Lung (tissue), 17 donors: ENCODE measurements at places on chromosomes 1 and 21. TPM values are rescaled to one million over a fixed set of nuclear protein-coding genes. Genes with fewer than 3 reads are reported as not detected.

GRCh38 chr1:110523011-110523410, 4.0 kb upstream of the KCNA10 start:
- no peaks in the 10 kb centered on the region for H3K36me3 ChIP-seq
- no peaks in the 10 kb centered on the region for H3K27me3 ChIP-seq
- no peak overlapping the region for H3K4me3 ChIP-seq
- no peaks in the 10 kb centered on the region for H3K4me1 ChIP-seq
- DNase-seq: no peak
- H3K27ac ChIP-seq: no peak overlapping the region

DNA sequence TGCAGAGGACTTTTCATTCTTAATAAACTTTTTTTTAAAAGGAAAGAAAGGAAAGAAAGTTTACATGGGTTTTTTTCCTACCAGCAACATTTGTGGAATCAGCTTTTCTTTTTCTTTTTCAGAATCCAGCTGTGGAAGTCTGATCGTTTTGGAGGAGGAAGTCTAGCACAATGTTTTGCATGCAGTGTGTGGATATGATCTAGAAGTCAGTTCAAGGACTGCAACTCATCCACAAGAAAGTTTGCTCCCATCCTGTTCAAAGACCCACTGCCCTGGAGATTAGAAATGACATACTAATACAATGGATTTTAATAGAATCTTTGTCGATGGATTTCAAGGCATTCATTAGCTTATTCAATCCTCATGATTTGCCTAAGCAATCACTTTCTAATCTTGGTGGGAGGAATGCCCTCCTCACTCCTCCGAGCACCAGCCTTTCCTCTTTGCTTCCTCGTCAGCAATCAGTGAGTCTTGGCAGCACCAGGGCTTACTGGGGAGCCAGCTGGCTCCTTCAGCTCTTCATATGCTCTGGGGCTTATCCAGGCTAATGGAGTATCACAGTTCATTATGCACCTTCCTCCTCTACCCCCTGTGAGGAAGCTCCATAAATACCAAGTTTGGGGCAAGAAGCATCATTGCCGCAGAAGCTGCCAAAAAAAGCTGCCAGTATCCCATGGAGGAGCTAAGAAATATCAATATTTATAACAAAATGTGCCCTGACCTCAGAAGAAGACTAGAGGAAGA, 392.3 kb upstream of the PKN2 start:
- H3K27me3 ChIP-seq: no peaks in the 10 kb centered on the region
- no peaks in the 10 kb centered on the region for H3K4me1 ChIP-seq
- no peaks in the 10 kb centered on the region for H3K36me3 ChIP-seq
- no peak overlapping the region for H3K27ac ChIP-seq
- DNase-seq: peak; percentile 74

GRCh38 chr1:117166076-117166475, 44.5 kb upstream of the TRIM45 start:
- H3K4me3 ChIP-seq: no peak overlapping the region
- no peak overlapping the region for H3K27ac ChIP-seq
- H3K36me3 ChIP-seq: no peaks in the 10 kb centered on the region
- H3K27me3 ChIP-seq: no peaks in the 10 kb centered on the region
- peak; percentile 33 for DNase-seq

DNA sequence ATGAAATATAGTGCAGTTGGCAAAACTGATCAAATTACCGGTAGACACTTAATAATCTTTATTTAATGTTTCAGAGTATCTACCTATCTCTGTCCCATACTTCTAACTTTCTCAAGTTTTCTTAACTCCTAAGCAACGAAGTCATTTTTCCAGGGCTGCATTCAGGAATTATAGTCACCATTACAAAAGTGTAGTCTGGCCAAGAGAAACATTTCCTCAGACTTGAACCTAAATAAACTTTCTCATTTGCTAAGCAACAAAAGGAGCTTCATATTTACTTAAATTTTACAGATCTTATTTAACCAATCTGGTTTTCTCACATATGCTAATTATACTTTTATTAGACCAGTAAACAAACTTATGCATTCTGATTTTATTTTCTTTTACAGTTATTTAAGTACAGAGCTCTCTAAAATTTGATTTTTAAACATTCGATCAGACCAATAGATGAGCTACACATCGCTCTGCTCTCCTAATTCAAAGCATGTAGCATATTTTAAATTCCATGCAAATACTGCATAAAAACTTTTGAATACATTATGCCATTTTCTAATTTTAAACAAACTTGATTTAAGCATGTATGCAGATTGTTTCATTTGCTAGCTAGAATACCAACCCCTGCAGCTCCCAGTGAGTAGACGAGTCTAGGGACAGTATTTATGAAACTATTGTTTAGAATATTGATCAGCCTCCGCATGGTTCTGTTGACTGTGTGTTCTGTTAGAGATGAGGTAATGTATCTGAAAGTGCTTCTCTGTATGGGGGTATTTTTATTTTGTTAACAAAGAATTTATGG, 201.4 kb downstream of the CHRM3 start:
- no peaks in the 10 kb centered on the region for H3K4me1 ChIP-seq
- no peak overlapping the region for H3K27ac ChIP-seq
- DNase-seq: peak; percentile 27
- H3K4me3 ChIP-seq: no peak overlapping the region
- H3K36me3 ChIP-seq: no peaks in the 10 kb centered on the region

DNA sequence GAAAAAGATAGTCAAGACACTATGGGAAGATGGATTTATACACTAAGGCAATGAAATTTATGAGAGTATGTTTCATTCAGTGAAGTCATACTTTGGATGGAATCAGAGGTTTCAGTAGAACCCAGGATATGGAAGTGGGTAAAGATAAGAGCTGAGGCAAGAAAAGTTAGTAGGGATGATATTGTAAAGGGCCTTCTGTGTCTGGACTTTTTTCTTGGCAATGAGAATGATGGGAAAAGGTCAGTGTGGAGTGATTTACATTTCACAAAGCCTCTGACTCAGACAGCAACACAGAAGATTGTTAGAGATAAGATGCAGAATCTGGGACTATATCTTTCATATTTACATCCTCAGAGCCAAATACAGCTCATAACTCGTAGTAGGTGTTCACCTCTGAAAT, 32.1 kb downstream of the SH3BGR start:
- no peak for DNase-seq
- no peak overlapping the region for H3K4me3 ChIP-seq
- H3K27me3 ChIP-seq: no peaks in the 10 kb centered on the region
- no peak overlapping the region for H3K27ac ChIP-seq
- H3K36me3 ChIP-seq: no peaks in the 10 kb centered on the region
- no peaks in the 10 kb centered on the region for H3K4me1 ChIP-seq

GRCh38 chr1:48943826-48944225, 167.1 kb upstream of the BEND5 start:
- DNase-seq: no peak
- no peak overlapping the region for H3K4me3 ChIP-seq
- H3K36me3 ChIP-seq: no peaks in the 10 kb centered on the region

GRCh38 chr1:167713330-167714081, 8.3 kb upstream of the MPZL1 start:
- no peaks in the 10 kb centered on the region for H3K27me3 ChIP-seq
- no peaks in the 10 kb centered on the region for H3K36me3 ChIP-seq
- peak; percentile 34 for DNase-seq
- H3K4me1 ChIP-seq: no peaks in the 10 kb centered on the region
- peak overlapping the region; percentile 88 for H3K27ac ChIP-seq
- H3K4me3 ChIP-seq: peak overlapping the region; percentile 26

- no peak for DNase-seq
- H3K36me3 ChIP-seq: no peaks in the 10 kb centered on the region
- H3K27me3 ChIP-seq: no peaks in the 10 kb centered on the region
- H3K4me1 ChIP-seq: no peaks in the 10 kb centered on the region
- H3K4me3 ChIP-seq: no peak overlapping the region
These were observed 121.2 kb upstream of the KCNJ6 start for GRCh38 chr21:38037416-38037815.

DNA sequence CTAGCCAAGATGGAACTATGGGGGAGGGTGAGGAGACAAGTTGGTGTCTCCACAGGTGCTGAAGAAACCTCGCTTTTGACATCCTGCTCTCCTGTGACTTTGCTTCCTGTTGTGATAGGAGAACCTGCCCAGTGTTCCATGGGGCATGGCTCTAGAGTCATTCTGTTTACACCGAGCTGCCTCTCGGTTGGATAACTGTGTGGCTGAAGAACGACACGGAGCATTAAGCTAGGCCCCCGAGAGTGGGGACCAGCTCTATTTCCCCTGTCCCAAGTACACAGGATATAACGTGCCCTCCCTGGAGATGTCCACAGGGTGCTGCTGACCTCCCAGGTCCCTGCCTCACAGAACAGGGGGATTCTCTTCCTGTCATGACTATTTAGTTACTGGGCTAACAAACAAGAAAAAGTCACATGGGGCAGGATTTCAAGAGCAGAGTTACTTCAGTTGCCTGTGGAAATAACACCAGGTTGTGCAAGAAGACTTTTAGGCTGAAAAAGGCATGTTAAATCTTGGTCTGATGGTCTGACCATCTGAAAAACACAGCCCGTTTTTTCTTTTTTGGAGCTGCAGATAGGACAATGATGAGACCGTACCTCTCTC, 29.4 kb upstream of the PPP2R5A start:
- H3K4me3 ChIP-seq: no peak overlapping the region
- H3K27ac ChIP-seq: peak overlapping the region; percentile 61
- H3K4me1 ChIP-seq: peaks cover 5% of the 10 kb centered on the region
- DNase-seq: no peak

GRCh38 chr1:119093721-119094120, 46.7 kb downstream of the WARS2 start:
- DNase-seq: no peak
- no peaks in the 10 kb centered on the region for H3K27me3 ChIP-seq
- H3K36me3 ChIP-seq: no peaks in the 10 kb centered on the region
- no peak overlapping the region for H3K27ac ChIP-seq

- no peak for DNase-seq
- no peak overlapping the region for H3K27ac ChIP-seq
- no peaks in the 10 kb centered on the region for H3K27me3 ChIP-seq
- no peaks in the 10 kb centered on the region for H3K36me3 ChIP-seq
- H3K4me1 ChIP-seq: no peaks in the 10 kb centered on the region
- H3K4me3 ChIP-seq: no peak overlapping the region
These were observed 211.1 kb downstream of the MRPL39 start for GRCh38 chr21:25396135-25396711.

GRCh38 chr1:57423135-57423655, 665 bp downstream of the DAB1 start:
- H3K4me1 ChIP-seq: no peaks in the 10 kb centered on the region
- H3K27ac ChIP-seq: no peak overlapping the region
- peaks cover 44% of the 10 kb centered on the region for H3K27me3 ChIP-seq
- H3K36me3 ChIP-seq: no peaks in the 10 kb centered on the region
- no peak overlapping the region for H3K4me3 ChIP-seq

GRCh38 chr1:20612221-20612746, 21.0 kb upstream of the PINK1 start:
- no peak overlapping the region for H3K27ac ChIP-seq
- DNase-seq: no peak
- no peaks in the 10 kb centered on the region for H3K36me3 ChIP-seq
- no peak overlapping the region for H3K4me3 ChIP-seq

DNA sequence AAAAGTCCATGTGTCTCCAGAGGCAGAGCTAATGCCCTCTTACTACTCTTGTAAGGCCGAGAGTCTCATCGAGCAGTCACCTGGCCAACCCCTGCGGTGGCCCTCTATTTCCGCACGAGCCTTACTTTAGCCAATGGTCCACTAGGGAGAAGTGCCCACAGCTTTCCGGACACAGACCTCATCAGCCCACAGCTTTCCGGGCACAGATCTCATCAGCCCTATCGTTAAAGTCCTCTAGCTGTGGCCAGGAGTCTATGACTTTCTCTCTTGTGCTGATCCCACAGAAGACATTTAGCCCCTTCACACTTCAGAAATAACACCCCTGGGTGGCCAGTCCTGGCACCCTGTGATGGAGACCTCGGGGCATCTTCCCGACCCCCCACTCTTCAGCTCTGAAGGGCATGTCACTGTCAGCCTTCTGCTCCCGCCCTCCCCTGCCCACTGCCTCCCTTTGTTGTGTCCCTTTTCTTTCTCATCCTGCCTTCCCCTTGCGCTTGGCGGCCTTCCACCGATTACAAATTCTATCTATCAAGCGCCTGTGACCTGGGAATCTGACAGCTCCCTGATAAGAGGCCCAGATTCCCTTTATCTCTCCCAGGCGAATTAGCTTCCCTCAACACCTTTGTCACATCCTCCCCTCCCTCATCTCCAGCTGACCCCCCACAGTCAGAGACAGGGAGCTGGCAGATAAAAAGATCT, 161.0 kb downstream of the PLXNA2 start:
- peaks cover 3% of the 10 kb centered on the region for H3K4me1 ChIP-seq
- no peaks in the 10 kb centered on the region for H3K27me3 ChIP-seq
- DNase-seq: peak; percentile 49
- H3K36me3 ChIP-seq: no peaks in the 10 kb centered on the region
- no peak overlapping the region for H3K4me3 ChIP-seq

DNA sequence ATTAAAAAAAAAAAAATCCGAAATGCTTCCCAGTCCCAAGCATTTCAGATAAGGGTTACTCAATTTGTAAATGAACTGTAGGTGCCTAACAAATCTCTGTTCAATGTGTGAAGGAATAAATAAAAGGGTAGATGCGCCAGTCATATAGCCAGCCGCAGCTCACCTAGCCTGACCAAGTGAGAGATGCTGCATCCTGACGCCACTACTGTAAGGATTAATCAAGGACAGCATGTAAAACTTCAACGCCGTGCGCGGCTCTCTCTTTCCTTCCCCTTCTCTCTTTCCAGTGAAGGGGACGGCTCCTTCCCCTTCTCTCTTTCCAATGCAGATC, 441 bp downstream of the PPT1 start:
- no peaks in the 10 kb centered on the region for H3K27me3 ChIP-seq
- peak overlapping the region; percentile 50 for H3K4me3 ChIP-seq
- peaks cover 6% of the 10 kb centered on the region for H3K36me3 ChIP-seq
- H3K27ac ChIP-seq: peak overlapping the region; percentile 63

DNA sequence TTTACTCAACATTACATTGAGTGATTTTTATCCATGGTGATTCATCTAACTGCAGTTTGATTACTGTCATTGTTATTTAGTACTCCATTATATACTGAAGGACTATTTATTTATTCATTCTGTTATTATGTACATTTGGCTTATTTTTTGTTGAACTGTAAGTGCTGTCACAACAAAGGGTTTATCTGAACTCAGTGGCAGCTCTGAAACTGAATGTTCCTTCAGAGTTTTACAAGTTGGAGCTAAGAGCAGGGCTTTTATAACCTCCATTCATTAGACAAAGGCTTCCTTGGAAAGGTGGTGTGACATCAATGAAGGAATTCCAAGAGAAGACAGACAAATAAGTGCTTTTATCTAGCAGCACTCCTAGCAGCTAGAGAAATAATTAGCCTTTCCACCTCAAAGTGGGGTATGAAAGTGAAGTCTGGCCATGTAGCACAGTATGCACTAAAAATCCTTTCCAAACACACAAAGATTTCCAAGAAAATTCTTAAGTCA, 83.3 kb upstream of the GORAB start:
- no peak overlapping the region for H3K27ac ChIP-seq
- H3K27me3 ChIP-seq: no peaks in the 10 kb centered on the region
- no peaks in the 10 kb centered on the region for H3K4me1 ChIP-seq
- H3K4me3 ChIP-seq: no peak overlapping the region
- no peaks in the 10 kb centered on the region for H3K36me3 ChIP-seq

- H3K27ac ChIP-seq: no peak overlapping the region
- H3K36me3 ChIP-seq: no peaks in the 10 kb centered on the region
- no peak for DNase-seq
- H3K27me3 ChIP-seq: peaks cover 15% of the 10 kb centered on the region
- no peaks in the 10 kb centered on the region for H3K4me1 ChIP-seq
- H3K4me3 ChIP-seq: no peak overlapping the region
These were observed 147.0 kb upstream of the ERG start for GRCh38 chr21:38645282-38645681.

GBP6 gene
- 1.3 TPM for total RNA-seq

COPA gene
- total RNA-seq: 159 TPM

GJB3 gene
- total RNA-seq: 0.52 TPM

BATF3 gene
- 2.4 TPM for total RNA-seq

SYCP1 gene
- total RNA-seq: 0.09 TPM

DEPDC1 gene
- 0.46 TPM for total RNA-seq
